A673 (cell line): ENCODE measurements at places on chromosomes 5 and 9. TPM values are rescaled to one million over a fixed set of nuclear protein-coding genes. Genes with fewer than 3 reads are reported as not detected.

ALDOB gene
- total RNA-seq = not detected in 2 replicates

RIGI gene
- 5.9 and 7.4 TPM in 2 replicates for total RNA-seq

TERT gene
- total RNA-seq = 14.2 and 17.1 TPM in 2 replicates

ANKRD18B gene
- not detected in 2 replicates for total RNA-seq

FAXDC2 gene
- total RNA-seq = 0.44 TPM in 1 of 2 replicates, not detected in the other

TMOD1 gene
- 0.09 and 0.24 TPM in 2 replicates for total RNA-seq

ARID3C gene
- total RNA-seq = not detected in 2 replicates

OXCT1 gene
- total RNA-seq = 48.4 and 49.8 TPM in 2 replicates

SCGB3A2 gene
- total RNA-seq = not detected in 2 replicates

MFAP3 gene
- 21.4 and 25.8 TPM in 2 replicates for total RNA-seq

C5orf52 gene
- total RNA-seq = not detected in 2 replicates

DHX29 gene
- 28.6 and 30.3 TPM in 2 replicates for total RNA-seq

INSL6 gene
- total RNA-seq = not detected in 2 replicates

DNA sequence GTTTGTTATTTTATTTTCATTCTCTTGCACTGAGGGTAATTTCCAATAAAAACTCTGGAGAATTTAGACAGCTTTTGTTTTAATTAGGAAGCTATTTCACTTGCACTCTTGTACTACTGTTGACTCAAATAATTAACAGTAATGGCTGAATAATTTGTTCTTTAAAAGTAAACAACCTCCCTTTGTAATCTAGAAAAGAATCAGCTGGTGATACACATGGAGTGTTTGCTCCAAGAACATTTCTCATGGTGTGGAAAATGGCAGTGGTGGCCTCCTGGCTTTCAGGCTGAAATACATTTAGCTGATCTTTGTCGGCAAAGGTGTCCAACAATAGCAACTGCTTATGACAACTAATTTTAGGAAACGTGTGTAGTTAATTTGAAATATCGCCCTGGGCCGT lies 129.4 kb downstream of the C9orf152 start:
- no peak for DNase-seq

DNA sequence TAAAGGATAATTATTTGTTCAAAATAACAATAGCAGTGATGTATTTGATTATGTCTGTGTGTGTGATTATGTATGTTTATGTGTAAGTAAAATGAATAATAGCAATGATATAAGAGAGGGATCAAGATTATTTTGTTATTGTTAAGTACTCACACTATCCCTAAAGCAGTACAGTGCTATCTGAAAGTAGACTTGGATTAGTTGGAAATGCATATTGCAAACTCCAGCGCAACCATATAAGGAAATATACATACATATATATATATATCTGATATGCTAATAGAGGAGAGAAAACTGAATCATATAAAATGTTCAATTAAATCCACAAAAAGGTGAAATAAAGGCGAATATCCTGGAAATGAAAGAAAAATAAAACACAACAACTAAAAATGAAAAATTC lies 268.4 kb downstream of the HINT1 start:
- DNase-seq = no peak

DNA sequence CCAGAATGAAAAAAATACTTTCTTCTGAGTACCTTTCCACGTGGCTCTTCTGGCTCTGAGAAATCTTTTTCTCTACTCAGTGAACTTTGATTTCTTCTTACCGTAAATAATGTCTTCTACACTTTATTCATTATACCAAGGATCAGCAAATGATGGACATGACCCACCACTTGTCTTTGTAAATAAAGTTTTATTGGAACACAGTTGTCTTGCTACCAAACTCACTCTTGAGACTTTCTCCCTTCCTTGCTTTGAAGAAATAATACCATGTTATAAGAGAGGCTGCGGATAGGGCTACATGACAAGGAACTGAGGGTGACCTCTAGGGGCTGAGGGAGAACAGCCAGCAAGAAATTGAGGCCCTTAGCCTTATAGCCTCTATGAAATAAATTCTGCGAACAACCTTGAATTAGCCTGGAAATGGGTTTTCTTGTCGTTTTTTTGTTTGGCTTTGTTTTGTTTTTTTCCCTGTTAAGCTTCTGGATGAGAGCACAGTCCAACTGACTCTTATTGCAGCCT lies 212.5 kb downstream of the COMMD10 start:
- DNase-seq = no peak

DNA sequence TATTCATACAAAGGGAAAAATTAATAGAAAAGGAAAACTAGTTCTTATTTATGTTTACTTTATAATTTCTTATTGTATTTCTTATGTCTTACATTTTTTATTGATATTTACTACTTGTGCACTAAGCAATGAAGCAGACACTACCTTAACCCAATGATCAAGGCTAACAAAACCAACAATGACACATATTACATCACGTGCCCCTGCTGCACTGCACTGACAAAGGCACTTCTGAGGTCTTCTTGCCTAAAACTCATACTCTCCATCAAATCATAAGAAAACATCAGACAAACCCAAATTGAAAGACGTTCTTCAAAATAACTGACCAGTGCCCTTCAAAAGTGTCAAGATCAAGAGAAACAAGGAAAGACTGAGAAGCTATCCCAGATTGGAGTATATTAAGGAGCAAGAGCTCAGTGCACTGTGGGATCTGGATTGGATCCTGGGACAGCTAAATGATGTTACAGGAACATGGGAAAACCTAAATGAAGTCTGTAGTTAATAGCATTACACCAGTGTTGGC lies 230.9 kb downstream of the AUH start:
- DNase-seq = no peak

DNA sequence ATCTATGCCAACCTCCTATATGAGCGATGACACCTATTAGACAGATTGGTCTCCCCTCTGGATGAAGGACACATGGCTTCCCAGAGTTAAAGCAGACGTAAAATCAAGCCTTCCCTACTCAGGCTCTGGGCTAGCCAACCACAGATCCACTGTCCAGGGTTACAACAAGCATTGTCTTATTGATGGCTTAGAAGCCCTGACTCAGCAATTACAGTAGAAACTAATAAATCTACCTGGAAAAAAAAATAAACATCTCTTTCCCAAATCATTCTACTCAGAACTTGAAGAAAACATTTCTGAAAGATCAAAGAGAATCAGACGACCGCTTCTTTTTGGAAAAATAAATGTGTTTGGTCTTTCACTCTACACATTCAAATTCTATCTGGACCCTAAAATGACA lies 189.3 kb downstream of the GLIS3 start:
- DNase-seq = no peak

DNA sequence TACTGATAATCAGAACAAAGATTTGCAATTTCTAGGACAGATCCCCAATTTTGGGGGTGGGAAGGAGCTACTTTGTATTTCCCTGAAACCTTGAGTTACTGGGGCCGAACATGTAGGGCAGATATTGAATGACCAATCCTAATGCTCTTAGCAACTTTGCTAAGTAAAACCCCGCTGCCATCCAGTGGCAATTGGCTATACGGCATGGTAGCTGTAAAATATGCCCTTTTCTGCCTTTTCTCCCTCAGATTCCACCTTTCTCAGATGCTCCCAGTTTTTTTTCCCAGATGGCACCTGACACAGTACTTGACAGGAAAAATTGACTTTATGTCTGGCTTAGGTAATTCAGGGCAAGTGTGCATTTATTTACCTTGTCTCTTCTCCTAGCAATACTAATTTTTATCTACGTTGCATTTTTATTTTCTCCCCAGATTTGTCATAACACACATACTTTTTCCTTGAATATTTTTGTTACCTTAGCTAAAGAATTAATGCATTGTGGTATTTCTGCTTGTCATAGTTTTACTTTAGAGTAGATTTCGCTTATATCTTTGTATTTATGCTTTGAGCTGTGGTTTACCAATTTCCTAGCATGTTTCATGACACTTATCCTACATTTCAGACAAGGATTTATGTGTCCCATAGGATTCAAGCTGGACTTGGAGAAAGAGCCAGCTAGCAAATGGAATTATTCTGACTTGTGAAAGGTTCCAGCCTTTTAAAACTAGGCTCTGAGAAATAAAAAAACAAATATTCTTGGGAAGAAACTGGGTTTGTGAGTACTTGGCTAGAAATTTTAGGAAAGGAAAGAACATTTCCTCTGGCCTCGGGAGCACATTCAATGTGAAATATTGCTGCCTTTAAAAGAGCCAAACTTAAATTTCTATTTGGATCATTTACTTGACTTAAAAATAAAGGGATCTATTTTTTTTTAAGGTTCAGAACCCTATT lies 37.4 kb downstream of the PIK3R1 start:
- DNase-seq = peak; percentile 86

- no peak for DNase-seq
Measured at GRCh38 chr9:69527454-69527853, 144.7 kb downstream of the APBA1 start.

GRCh38 chr9:134879664-134880483 lies 736 bp upstream of the FCN2 start:
- DNase-seq = no peak

GRCh38 chr5:6604341-6604740 lies 28.5 kb downstream of the NSUN2 start:
- DNase-seq = no peak

- DNase-seq = peak; percentile 14
Measured at GRCh38 chr9:7324152-7324598, 475.4 kb downstream of the DMAC1 start.

DNA sequence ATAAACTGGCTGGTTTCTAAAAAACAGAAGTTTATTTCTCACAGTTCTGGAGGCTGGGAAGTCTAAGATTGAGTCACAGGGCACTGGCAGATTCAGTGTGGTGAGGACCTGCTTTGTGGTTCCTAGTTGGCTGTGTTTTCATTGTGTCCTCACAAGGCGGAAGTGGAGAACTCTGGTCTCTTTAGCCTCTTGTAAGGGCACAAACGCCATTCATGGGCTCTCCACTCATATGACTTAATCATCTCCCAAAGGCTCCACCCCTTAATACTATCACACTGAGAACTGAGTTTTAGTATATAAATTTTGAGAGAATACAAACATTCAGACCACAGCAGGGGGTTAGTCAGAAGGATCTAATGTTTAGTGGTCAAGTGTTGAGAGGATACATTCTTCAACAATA lies 208.2 kb downstream of the SEC61B start:
- no peak for DNase-seq

DNA sequence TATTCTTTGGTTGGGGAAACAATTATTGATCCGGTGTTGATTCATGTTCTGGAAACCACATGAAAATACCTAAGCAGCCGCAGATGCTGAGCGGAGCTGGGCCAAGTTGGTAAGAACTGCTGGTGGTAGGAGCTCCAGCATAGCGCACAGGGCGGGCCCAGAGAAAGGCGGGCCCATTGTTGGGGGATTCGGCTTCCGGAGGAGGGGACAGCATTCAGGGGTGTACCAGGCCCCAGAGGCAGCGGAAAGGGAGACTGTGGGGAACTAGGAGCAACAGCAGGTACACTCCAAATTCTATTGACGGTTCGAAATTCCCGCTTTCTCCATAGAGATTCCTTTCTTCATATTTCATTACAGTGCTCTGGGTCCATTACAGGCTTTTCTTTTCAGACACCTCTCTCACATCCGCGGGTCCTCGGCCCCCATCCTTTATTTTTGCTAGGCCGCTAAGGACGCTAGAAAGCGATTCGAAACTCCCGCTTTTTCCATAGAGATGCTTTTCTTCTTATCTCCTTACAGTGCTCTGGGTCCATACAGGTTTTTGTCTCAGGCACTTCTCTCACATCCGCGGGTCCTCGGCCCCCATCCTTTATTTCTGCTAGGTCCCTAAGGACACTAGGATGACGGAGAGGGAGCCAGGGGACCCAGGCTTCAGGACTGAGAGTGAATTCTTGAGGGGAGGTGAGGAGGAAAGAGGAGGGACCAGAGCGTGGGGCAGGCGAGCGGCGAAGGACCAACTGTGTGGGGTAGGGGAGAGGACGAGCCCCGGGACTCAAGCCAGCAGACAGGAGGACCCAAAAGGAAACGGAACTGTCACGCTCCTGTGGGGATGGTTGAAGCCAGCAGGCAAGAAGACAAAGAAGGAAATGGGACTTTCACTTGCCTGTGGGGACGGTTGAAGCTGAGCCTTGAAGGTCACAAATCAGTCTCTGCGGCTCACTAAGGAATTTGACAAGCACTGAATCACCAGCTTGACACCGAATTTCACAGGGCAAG lies at the start of gene CCDC152:
TSS of gene CCDC152 (plus strand) at position 213 of the 996 bp plus-strand sequence. CDS start 2,304 bp downstream, outside the sequence.
- peak; percentile 66 for DNase-seq

GRCh38 chr9:93576258-93577077 lies at the start of gene PHF2:
Gene PHF2 (plus strand): TSS chr9:93576584. CDS start chr9:93576774, 190 bp downstream.
- DNase-seq = peak; percentile 46

DNA sequence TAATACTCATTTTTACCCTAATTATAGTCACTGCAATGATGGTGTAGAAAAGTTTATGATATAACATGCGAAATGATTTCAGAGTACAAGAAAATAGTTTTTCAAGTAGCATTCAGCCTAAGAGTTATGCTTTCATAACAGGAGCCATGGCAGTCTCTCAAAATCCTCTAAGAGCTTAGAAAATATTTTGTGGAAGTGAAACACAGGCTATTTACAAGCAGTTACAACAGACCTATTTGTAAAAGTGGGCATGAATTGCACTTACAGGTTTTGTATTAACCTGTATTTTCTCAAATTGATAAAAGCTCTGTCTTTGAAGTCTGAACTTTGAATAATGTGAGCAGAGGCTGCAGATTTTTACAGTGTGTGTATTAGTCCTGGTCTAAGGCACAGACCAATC lies 523.3 kb downstream of the LRRC70 start:
- no peak for DNase-seq

DNA sequence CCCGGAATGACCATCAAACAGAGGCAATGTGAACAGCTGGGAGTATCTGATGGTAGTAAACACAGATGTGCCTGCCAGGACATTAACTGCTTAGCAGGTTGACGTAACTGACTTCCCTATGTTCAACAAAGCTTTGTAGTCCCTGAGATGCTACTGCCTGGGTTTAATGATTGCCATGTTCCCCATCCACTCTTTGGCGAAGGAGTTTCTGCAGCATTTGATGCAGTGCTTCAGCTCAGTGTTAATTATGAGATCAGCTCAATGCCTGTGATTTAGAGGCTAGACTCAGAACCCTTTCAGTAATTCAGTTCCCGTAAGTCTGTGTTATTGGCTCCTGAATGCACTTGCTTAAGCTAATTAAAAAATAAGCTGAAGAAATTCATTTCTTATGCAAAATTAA lies 547.3 kb upstream of the ZNF608 start:
- no peak for DNase-seq

GRCh38 chr5:165227515-165227914 lies 1722.1 kb downstream of the MAT2B start:
- DNase-seq = peak; percentile 5

DNA sequence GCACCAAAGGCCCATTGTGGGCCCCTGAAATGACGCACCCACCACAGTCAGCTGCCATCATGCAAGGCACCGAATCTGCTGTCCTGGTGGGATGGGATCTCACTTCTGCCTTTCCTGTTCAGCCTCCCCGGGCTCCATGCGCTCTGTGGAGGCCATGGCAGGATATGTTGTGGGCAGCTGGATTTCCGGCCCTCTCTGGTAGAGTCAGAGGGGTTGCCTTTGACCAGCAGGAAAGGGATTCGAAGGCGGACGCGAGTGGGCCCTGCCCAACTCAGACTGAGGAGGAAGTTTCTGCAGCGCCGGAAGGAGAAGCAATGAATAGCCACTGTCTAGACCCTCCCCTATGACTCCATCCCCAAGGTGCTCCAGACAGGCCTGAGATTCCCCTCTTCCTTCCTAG lies 35.5 kb downstream of the GADD45G start:
- no peak for DNase-seq
